Progenitor cell of endocrine pancreas (in vitro differentiated cells): ENCODE measurements at places on chromosomes 4 and X.

- peak overlapping the region; percentile 71 for H3K27ac ChIP-seq
- no peaks in the 10 kb centered on the region for H3K36me3 ChIP-seq
- DNase-seq: no peak
- peaks cover 38% of the 10 kb centered on the region for H3K4me1 ChIP-seq
- no peak overlapping the region for H3K4me3 ChIP-seq
Measured at GRCh38 chr4:146975527-146975926, 29.9 kb upstream of the TTC29 start.

DNA sequence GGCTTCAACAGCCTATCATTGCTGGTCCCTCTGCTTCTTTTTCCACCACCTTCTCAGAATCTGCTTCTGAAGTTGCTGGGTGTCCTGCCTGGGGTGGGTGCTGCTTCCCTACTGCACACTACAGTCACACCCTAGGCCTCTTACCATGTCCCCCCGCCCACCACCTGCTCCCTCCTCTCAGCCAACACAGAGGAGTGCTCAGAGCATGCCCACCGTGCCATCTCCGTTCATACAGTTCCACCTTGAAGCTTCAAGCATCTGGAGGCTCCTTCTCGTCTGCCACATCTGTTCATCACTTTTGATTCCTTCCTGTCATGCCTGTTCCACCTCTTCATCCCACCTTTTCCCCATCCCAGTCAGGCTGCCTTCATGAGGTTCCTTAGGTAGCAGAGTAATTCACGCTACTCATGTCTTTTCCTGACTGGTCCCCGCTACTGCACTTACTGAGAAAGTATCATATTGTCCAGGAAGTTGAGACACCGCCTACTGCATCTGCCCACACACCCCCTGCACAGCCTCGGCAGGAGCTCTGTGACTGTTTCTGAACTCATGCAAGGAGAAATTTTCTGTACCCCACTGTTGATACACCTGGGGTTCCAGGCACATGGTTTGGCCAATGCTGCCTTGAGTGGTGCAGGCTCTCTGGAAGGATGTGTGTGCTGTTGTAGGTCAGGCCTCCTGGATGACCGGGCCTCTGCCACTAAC, 39.5 kb downstream of the HADH start:
- H3K36me3 ChIP-seq: peaks cover 21% of the 10 kb centered on the region
- DNase-seq: no peak
- H3K27ac ChIP-seq: no peak overlapping the region
- no peak overlapping the region for H3K4me3 ChIP-seq

GRCh38 chr4:87734936-87735335, 64.4 kb upstream of the IBSP start:
- H3K27me3 ChIP-seq: no peaks in the 10 kb centered on the region
- no peaks in the 10 kb centered on the region for H3K36me3 ChIP-seq
- DNase-seq: no peak
- no peak overlapping the region for H3K4me3 ChIP-seq

DNA sequence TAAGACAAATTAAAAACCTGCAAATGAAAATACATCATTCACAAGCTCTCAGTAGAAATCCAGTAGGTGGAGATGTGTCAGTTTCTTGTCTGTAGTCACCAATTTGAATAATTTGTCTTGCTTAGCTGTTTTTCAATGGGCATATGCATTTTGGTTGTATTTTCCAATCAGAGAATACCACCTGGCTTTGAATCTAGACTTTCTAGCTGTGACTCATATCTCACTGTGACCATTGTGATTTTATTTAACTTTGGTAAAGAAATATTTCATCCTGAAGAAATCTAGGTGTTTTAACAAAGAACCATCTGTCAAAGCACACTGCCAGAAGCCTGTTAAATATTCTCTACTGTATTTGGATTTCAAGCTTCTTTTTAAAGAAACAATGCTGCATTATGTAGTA, 1650.6 kb upstream of the IGFBP7 start:
- H3K4me3 ChIP-seq: no peak overlapping the region
- no peak overlapping the region for H3K27ac ChIP-seq
- H3K27me3 ChIP-seq: no peaks in the 10 kb centered on the region

- no peak for DNase-seq
- H3K27ac ChIP-seq: no peak overlapping the region
- H3K27me3 ChIP-seq: no peaks in the 10 kb centered on the region
- peaks cover 10% of the 10 kb centered on the region for H3K36me3 ChIP-seq
- H3K4me1 ChIP-seq: peaks cover 8% of the 10 kb centered on the region
- H3K4me3 ChIP-seq: no peak overlapping the region
Measured at GRCh38 chr4:39730072-39730471, 32.1 kb downstream of the UBE2K start.

GRCh38 chr4:83759611-83760010, 223.7 kb downstream of the GPAT3 start:
- peaks cover 10% of the 10 kb centered on the region for H3K27me3 ChIP-seq
- H3K36me3 ChIP-seq: no peaks in the 10 kb centered on the region
- H3K4me3 ChIP-seq: no peak overlapping the region
- peaks cover 3% of the 10 kb centered on the region for H3K4me1 ChIP-seq

DNA sequence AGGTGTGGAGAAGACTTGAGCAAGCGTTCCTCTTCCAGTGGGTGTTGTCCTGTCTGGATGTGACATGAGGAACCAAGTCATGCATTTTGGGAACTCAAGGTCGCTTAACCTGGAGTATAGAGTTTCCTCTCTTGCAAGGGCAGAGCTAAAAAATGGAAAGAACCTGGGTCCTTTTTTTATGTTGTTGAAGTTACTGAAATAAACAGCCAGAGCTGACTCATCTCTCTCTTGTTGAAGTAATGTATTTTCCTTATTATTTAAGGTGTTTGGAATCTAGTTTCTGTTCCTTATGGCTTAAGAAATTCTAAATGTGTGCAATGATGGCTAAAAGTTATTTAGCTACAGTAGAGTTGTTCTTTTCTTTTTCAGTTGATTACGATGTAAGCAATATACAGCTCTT, 314.5 kb downstream of the CAMK2D start:
- no peak for DNase-seq
- H3K4me1 ChIP-seq: peaks cover 9% of the 10 kb centered on the region
- H3K36me3 ChIP-seq: no peaks in the 10 kb centered on the region
- H3K27ac ChIP-seq: no peak overlapping the region
- H3K27me3 ChIP-seq: no peaks in the 10 kb centered on the region
